ENCODE measurements at places on chromosomes 3 and 15. TPM values are rescaled to one million over a fixed set of nuclear protein-coding genes. Genes with fewer than 3 reads are reported as not detected.
A peak's percentile ranks its signal among the peaks of the same experiment; 100 is the strongest.

FILIP1L gene
- 48.2 TPM for total RNA-seq

P3H2 gene
- 29.7 TPM for total RNA-seq

SLC6A11 gene
- 1.5 TPM for total RNA-seq

ZNF80 gene
- total RNA-seq = not detected

TIGIT gene
- total RNA-seq = not detected

EXD1 gene
- total RNA-seq = not detected

DNA sequence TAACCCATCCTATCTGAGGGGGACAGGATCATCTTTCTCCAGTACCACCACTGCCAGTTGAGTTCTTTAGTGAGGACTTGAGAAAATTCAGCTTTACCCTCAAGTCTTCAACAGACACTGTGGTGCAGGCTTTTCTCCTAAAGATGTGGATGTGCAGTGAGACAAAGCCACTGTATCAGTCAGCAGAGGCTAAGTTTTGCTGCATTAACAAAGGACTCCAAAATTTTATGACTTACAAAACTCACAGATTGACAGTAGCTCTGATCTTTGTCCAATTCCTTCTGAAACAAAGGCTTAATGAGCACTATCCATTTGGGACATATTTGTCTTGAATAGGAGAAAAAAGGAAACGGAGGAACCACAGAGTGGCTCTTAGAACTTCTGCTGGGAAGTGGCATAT lies 87.9 kb downstream of the MITF start:
- H3K27me3 ChIP-seq = no peaks in the 10 kb centered on the region
- no peak overlapping the region for H3K27ac ChIP-seq
- no peak for DNase-seq
- H3K4me3 ChIP-seq = no peak overlapping the region
- no peaks in the 10 kb centered on the region for H3K4me1 ChIP-seq

DNA sequence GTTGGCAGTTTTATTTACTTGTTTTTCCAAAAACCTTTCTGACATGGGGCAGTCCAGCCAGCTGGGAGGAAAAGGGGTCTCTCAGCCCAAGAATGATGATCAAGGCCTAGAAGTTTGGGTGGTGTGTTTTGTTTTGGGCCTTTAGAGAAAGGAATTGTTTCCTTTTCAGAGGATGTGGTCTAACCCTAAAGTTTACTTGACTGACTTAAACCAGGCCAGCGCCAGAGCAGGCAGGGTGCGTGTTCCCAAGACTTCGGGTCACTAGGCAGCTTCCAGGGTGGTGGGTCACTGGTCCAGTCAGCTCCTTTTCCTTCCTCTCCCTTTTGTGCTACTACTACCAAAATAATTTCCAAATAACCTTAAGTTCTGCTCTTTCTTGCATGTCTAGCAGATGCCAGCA lies 4.9 kb downstream of the FLNB start:
- H3K4me3 ChIP-seq = no peak overlapping the region
- peak overlapping the region; percentile 80 for H3K27ac ChIP-seq
- no peak for DNase-seq
- no peaks in the 10 kb centered on the region for H3K27me3 ChIP-seq

DNA sequence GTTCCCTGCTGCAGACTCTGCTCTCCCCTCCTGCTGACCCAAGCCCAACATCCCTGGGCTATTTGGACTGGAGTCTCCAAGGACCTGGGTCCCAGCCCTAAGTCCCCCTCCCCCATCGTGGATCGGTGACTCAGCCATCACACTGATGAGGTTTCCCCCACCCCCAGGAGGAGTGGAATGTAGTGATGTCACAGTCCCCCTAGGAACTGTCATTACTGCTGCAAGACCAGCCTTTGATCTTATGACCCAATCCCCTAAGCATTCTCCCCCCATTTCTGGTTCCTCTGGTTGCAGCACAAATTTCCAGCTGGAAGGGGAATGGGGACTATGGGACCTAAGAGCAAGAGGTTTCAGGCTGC lies 63.4 kb upstream of the CSPG4 start:
- DNase-seq = peak; percentile 33
- H3K36me3 ChIP-seq = no peaks in the 10 kb centered on the region
- no peaks in the 10 kb centered on the region for H3K27me3 ChIP-seq

DNA sequence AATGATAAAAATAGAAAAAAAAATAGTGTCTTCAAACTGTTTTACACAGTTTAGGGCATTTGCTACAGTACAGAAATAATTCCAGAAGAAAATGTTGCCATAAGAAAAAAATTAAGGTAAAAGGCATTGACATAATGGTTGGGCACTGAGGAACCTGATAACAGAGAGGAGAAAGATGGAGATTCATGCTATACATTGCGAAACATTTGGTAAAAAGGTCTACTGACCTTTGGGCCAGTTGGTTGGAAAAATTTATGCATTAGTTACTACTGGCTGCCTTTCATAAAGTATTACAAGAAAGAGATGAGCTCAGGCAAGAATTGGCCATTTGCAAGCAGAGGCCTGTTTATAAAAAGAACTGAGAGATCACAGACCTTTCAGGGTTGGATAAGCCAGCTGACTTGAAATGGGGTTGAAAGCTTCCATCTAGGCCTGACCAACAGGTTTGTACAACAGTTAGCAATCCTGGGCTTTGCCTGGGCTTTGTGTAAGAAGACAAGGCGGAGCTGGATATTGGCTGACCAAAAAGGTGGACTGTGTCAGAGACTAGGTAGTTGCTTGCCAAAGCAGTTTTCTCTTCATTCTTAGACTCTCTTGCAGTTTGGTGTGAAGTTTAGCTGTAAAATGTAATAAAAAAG lies 166.6 kb upstream of the MCTP2 start:
- no peak overlapping the region for H3K27ac ChIP-seq
- peaks cover under 1% of the 10 kb centered on the region for H3K4me1 ChIP-seq
- no peak for DNase-seq
- no peaks in the 10 kb centered on the region for H3K36me3 ChIP-seq
- no peaks in the 10 kb centered on the region for H3K27me3 ChIP-seq

GRCh38 chr15:44676676-44677075 lies 13.2 kb upstream of the SPG11 start:
- no peaks in the 10 kb centered on the region for H3K4me1 ChIP-seq
- H3K36me3 ChIP-seq = no peaks in the 10 kb centered on the region
- no peaks in the 10 kb centered on the region for H3K27me3 ChIP-seq
- no peak overlapping the region for H3K4me3 ChIP-seq
- no peak for DNase-seq

DNA sequence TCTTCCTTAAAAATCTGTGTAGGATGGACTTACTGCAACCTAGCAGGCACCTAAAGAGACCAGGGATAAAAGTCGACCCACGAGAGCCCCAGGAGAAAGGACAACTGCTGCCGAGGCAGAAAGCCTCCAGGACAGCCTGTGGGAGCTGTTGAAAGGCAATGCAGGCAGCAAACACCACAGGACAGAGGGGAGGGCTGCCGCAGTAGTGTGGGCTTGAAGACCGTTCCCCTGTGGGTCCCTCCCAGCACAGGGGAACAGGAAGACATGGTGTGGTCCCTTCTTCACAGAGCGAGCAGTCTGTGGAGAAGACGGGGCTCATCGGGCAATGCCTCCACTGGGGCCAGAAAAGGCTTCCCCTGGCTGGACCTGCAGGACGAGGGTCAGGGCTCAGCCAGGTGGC lies 58.5 kb upstream of the GATA2 start:
- H3K27me3 ChIP-seq = peaks cover 17% of the 10 kb centered on the region
- no peak for DNase-seq
- H3K27ac ChIP-seq = no peak overlapping the region
- no peaks in the 10 kb centered on the region for H3K36me3 ChIP-seq

GRCh38 chr15:78103406-78104118 lies 11.2 kb downstream of the SH2D7 start:
- no peaks in the 10 kb centered on the region for H3K36me3 ChIP-seq
- no peaks in the 10 kb centered on the region for H3K27me3 ChIP-seq
- H3K4me1 ChIP-seq = no peaks in the 10 kb centered on the region
- H3K27ac ChIP-seq = no peak overlapping the region

DNA sequence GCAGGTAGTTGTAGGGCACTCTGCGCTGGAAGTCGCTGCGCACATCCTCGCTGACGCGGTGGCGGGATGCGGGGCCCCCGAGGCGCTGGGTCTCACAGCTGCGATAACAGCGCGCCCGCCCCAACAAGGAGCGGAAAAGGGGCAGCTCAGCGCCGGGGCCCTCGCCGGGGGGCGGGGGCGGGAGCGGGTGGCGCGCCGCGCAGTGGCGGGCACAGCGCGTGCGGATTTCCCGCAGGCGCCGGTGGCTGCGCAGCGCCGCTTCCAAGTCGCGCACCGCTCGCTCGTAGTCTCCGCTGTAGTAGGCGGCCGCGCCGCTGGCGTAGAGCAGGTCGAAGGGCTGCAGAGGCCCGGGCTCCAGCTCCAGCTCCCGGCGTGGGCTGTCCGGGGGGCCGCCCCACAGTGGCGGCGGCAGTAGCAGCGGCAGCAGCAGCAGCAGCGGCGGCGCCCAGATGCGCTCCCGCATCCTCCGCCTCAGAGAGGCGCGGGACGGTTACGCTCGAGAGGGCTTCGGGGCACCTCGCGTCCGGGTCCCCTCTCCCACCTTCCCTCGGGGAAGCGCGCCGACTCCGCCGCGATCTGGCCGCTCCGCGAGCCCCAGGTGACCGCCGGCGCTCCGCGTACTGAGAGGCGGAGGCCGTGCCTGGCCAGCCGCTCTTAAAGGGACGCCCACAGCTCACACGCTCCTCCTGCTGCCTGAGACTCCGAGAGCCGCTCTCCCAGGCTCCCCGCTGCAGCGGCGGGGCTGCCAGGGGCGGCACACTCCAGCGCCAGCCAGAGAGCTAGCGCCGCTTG lies at the start of gene P3H2:
P3H2 (minus strand) TSS at position 629 of the 792 bp plus-strand sequence; CDS start at position 463, 166 bp downstream.
- DNase-seq = peak; percentile 96
- H3K36me3 ChIP-seq = no peaks in the 10 kb centered on the region
- H3K27me3 ChIP-seq = no peaks in the 10 kb centered on the region
- peak within 1 kb of the TSS; percentile 89 for H3K27ac ChIP-seq

DNA sequence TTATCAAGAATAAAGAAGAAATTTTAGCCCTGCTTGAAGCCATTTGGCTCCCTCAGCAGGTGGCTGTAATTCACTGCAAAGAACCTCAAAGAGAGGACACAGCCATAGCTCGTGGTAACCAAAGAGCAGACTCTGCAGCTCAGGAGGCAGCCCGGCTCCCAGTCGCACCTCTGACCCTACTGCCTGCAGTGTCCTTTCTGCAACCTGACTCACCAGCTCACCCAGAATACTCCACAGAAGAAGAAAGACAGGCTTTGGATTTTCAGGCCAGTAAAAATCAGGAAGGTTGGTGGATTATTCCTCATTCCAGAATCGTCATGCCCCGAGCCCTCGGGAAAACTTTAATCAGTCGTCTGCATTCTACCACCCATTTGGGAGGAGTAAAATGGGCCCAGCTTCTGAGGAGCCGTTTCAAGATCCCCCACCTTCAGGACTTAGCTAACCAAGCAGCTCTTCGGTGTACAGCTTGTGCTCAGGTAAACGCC lies 38.6 kb downstream of the ZBTB11 start:
- no peak overlapping the region for H3K27ac ChIP-seq
- no peaks in the 10 kb centered on the region for H3K27me3 ChIP-seq
- no peak overlapping the region for H3K4me3 ChIP-seq

DNA sequence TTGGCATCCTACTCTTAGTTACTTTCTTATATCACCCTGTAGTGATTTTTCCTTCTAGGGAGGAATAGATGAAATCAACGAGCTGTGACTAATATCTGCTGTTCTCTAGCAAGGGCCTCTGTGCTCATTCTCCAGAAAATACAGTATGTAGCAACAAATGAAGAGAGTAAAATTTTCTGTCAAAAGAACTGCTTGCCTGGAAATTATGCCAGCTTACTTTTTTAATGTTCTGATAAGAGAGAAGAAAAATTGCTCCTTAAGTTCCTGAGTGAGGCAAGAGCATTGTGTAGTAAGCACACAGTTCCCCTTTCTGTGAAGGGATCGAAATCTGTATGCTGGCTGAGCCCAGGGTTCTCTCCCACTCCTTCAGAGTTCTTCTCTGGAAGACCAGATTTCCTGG lies 51.4 kb upstream of the GK5 start:
- DNase-seq = no peak
- H3K36me3 ChIP-seq = no peaks in the 10 kb centered on the region
- H3K4me3 ChIP-seq = no peak overlapping the region
- H3K27me3 ChIP-seq = no peaks in the 10 kb centered on the region
- no peak overlapping the region for H3K27ac ChIP-seq
- no peaks in the 10 kb centered on the region for H3K4me1 ChIP-seq

GRCh38 chr3:119357190-119357589 lies 63.0 kb downstream of the ARHGAP31 start:
- H3K27ac ChIP-seq = peak overlapping the region; percentile 5
- H3K36me3 ChIP-seq = no peaks in the 10 kb centered on the region
- H3K27me3 ChIP-seq = no peaks in the 10 kb centered on the region
- H3K4me3 ChIP-seq = no peak overlapping the region

DNA sequence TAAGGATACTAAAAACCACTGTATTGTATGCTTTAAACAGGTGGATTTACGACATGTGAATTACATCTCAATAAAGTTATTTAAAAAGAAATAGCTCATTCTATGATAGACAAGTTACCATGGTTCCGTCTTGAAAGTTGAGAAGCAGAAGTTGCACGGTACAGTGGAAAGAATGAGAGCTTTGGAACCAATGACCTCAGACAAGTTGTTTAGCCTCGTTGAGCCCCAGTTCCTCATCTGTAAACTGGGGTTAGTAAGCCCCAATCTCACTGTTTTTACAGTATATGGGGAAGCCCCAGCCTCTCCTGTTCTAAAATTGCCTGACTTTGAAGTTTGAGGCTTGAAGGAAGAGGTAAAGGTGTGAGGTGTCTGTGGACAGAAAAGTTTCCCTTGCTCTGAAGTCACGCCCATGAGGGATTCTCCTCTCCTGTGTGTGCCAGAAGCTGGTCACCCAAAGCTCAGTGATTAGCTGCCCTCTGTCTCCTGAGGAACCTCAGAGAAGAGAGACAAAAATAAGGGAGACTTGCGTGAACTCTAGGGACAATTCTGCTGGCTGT lies 10.0 kb downstream of the CRYGS start:
- H3K4me3 ChIP-seq = no peak overlapping the region
- no peak overlapping the region for H3K27ac ChIP-seq
- no peaks in the 10 kb centered on the region for H3K36me3 ChIP-seq

DNA sequence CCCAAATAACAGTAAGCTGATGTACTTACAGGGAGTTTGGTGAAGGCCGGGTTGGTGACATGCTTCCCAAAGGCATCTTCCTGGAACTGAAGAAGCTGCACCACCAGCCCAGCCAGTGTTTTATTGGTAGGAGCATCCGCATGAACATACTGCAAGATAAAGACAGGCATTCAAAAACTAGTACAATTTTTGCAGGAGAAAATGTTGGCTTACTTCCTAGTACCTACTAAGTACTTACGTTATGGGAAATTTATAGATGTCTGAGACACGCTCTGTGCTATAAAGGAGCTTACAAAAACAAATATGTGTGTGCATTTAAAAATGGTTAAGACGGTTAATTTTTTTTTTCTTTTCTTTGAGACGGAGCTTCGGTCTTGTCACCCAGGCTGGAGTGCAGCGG lies 8.9 kb downstream of the SMARCC1 start:
- H3K4me3 ChIP-seq = no peak overlapping the region
- no peaks in the 10 kb centered on the region for H3K27me3 ChIP-seq
- no peaks in the 10 kb centered on the region for H3K36me3 ChIP-seq
- no peaks in the 10 kb centered on the region for H3K4me1 ChIP-seq

GRCh38 chr15:74387621-74388362 lies 20.3 kb upstream of the CYP11A1 start:
- H3K27ac ChIP-seq = no peak overlapping the region
- no peak overlapping the region for H3K4me3 ChIP-seq
- no peaks in the 10 kb centered on the region for H3K27me3 ChIP-seq
